ENCODE measurements at places on chromosomes 2 and 18. TPM values are rescaled to one million over a fixed set of nuclear protein-coding genes. Genes with fewer than 3 reads are reported as not detected.

DNA sequence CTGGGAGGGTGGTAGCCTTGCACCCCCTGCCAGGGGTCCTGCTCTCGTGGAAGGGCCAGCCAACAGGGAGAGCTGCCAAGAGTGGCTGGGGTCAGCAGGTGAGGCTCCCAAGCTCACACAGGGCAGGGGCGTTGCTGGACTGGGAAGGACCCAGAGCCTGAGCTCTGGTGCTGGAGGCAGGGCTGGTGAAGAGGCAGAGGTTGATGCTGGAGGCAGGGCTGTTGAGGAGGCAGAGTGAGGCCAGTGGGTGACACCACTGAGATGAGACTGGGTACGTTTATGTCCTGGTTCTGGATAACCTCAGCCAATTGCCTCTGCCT lies 7.0 kb downstream of the ADRA2B start:
- H3K36me3 ChIP-seq: no peaks in the 10 kb centered on the region
- no peaks in the 10 kb centered on the region for H3K4me1 ChIP-seq
- H3K27me3 ChIP-seq: no peaks in the 10 kb centered on the region
- no peak for DNase-seq
- no peak overlapping the region for H3K4me3 ChIP-seq
- H3K27ac ChIP-seq: no peak overlapping the region

- no peaks in the 10 kb centered on the region for H3K36me3 ChIP-seq
- H3K4me3 ChIP-seq: no peak overlapping the region
- H3K27me3 ChIP-seq: no peaks in the 10 kb centered on the region
- DNase-seq: no peak
- no peak overlapping the region for H3K27ac ChIP-seq
Observed at GRCh38 chr2:235311044-235311443, 182.8 kb upstream of the AGAP1 start.

GRCh38 chr2:236168110-236169080 lies at the start of gene GBX2:
GBX2 (minus strand) TSS chr2:236168386; CDS start chr2:236167971, 415 bp downstream.
- H3K27ac ChIP-seq: no peak within 1 kb of the TSS
- H3K36me3 ChIP-seq: no peaks in the 10 kb centered on the region
- no peak within 1 kb of the TSS for H3K4me3 ChIP-seq
- DNase-seq: no peak

EPB41L3 gene
- polyA plus RNA-seq: 0.27 TPM
